NCI-H345 (cell line): ENCODE measurements at places on chromosomes 4 and X.

DNA sequence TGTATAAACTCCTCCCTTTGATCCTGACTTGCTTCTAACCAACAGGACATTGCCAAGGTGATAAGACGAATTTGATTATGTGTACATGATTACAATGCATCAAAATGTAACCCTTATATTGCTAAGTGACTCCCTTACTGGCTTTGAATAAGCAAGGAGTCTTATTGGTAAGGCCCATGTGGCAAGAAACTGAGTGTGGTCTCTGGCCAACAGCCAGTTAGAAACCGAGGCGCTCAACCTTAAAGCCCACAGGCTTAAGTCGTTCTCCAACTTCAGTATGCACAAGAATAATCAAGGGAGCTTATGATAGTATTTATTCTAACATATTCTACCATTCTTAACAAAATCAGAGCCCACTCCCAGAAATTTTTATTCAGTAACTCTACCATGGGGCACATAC lies 374.2 kb upstream of the F9 start:
- no peak for DNase-seq

DNA sequence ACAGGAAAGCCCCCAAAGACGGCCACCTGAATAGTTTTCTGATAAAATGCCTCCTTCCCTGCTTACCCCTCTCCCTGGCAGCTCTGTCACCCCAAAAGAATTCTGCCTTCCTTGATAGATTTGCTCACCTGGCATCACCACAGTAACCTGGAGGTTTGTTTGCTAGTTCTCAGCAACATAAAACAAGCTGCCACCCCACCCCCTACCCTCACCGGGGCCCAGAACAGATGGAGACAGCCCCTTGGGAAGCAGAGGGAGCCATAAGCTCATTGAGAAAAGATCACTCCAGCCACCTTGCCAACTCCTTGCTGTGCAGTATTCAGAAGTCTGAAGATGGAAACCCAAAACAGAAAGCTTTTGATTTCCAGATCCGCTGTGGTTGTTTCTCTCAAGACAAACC lies 108.6 kb downstream of the DHX15 start:
- no peak for DNase-seq

- DNase-seq = no peak
Measured at GRCh38 chrX:522456-522855, 108.1 kb upstream of the SHOX start.

GRCh38 chr4:1855333-1856070 lies 454 bp downstream of the LETM1 start:
- DNase-seq = peak; percentile 4

DNA sequence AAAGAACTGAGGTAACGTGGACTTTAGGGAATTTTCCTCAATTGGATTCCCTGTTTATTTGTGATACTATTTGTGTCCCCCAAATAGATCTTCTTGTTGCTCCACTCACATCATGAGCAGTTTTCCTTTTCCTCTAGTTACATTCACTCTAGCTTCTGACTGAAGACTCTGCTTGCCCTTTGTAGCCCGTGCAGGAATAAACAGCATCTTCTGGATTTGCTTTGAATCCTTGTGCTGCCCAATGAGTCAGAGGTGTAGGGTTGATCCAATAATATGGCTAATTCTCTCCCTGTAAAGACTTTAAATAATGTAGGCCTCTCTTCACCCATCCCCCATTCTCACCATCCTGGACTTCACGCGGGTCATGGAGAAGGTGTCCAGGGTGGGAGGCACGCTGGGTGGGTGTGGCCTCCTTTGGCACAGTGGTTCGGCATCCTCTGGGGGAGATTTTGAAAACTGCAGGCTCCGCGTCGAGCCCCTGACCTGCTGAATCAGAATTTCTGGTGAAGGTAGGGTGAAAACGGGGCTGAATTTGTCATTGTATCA lies 9.0 kb downstream of the HAND2 start:
- no peak for DNase-seq

DNA sequence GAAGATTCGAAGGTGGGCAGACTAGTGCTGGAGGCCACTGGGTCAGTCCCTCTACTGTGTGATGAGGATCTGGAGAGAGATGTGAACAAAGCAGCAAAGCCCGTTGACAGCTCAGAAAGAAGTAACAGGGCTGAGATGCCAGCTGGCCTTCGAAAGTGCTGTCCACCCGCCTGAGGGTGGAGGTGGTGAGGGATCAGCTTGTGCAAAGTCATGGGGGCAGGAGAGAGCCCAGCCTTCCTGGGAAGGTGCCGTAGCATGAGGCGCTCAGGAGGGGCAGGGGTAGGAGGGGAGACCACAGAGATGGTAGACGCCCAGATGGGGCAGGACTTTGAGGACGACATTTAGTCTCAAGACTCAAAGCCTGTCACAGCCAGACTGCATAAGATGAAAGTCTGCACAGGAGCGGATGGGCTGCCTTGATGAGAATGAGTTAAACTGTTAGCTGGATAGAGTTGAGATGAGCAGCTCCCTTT lies 19.7 kb downstream of the TBC1D14 start:
- DNase-seq = no peak

DNA sequence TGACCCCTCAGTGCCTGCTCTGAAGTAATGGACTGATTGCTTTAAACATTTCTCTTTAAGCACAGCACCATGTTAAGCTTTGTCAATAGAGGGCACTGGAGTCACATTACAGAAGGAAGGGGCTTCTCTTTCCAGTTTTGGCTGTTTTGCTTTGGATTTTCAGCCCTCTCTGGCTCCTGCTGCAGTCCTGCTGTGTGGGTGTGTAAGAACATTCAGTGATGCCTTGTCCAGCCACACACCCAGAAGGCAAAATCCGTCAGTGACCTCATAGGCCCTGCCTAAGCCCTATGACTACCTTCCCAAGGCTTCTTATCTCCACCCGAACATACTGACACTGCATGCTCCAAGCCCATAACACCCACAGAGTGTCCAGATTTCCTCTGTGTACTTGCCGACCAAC lies 215.3 kb upstream of the CTSO start:
- DNase-seq = no peak

DNA sequence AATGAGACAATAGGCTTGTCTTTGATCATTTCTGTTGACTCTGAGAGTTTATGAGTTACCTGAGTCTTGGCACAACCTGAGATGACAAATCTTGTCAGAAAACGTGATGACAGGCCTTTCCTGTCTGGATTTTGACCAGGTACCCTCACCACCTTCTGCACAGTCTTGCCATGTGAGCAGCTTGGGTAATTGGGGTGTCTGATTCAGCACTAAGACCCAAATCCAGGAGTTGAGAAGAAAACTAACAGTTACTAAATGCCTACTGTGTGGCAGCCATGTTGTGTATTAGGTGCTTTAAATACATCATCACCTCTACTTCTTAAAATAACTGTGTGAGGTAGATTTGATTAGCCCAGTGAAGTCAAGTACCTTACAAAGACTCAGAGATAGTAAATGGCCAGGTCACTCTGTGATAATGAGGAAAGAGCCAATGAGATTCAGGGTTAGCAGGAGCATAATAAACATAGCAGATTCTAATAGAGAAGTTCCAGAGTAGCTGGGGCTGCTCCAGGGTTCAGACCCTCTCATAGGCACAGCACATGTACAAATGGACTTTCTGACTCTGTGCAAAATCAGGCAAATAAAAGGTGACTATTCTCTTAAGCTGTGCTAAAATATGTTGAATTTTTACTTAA lies 2.8 kb downstream of the EREG start:
- no peak for DNase-seq

DNA sequence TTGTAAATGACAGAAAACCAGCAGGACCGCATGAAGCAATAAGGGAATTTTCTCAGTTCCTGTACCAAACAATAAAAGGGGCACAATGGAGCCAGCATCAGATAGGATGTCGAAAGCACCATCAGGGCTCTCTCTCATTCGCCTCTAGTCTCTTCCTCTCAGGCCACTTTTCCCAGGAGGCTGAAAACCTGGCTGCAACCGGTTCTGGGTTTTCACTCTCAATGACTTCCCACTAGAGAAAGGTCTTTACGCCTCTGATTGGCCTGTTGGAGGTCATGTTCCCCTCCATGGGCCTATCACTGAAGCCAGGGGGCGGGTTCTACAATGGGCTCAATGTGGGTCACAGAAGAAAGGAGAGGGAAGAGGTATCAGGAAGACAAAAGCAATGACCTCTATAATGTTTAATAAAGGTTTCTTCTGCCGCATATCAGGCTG lies 29.3 kb downstream of the ZNF827 start:
- DNase-seq = no peak

DNA sequence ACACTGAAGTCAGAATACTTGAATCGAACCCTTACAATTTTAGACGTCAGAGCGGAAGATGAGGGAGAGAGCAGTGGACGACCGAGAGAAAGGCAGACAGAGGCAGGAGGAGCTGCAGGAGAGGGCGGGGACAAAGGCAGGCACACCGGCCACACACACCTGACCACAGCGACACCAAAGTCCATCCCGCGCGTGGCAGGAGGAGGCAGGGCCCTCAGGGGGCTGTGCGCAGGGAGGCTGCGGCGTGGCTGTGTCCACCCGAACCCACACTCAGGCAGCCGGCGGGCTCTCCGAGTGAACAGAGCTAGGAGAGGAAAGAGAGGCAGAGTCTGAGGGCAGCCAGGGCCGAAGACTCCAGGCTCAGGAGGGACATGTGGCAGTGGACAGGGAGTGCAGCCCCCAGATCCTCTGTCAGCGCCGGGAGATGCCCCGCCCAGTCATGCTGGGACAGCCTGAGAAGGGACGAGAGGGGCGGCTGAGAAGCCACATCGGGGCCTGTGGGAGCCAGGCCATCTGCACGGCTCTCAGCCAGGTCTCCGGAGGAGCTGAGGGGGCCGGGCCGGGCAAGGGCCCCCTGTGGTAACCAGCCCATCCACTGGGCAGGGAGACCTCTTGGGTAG lies 20.1 kb downstream of the GAK start:
- DNase-seq = no peak

- DNase-seq = no peak
Measured at GRCh38 chr4:612749-613125, 12.6 kb upstream of the PDE6B start.

DNA sequence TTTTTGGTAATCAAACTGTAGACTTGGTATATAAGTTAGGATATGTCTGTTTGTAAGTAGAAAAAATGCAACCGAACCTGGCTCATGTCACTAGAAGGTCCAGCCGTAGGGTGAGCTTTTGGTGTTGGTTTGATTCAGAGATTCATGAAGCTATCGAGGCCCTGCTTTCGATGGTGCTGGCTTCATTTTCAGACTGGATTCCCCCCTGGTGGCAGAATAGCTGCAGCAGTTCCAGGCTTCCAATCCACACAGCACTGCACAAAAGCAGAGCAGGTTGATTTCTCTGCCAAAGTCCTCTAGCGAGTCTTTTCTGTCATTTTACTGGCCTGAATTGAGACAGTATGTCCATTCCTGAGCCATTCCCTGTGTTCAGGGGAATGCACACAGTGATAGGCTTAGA lies 33.1 kb downstream of the PDK3 start:
- no peak for DNase-seq

DNA sequence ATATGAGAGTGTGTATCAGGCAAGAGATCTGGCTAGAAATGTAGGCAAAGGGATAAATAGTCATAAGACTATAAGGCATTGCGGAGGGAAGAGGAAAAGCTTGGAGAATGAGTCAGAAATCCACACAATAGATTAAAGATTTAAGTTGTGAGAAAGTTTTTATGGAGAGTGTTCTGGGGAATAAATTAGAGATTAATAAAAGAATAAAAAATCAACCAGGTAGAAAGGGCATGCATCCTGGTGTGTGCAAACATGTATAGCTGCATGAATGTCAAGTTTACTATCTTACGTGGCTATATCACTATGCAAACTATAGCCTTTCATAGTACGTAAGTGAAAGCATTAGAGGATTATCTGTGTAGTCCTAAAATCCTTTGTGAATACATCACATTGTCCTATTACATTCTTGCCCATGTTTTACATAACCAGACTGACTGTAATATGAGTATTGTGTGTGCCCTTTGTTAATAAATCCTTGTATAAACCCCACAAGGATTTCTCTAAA lies 36.9 kb downstream of the SNCA start:
- DNase-seq = no peak

DNA sequence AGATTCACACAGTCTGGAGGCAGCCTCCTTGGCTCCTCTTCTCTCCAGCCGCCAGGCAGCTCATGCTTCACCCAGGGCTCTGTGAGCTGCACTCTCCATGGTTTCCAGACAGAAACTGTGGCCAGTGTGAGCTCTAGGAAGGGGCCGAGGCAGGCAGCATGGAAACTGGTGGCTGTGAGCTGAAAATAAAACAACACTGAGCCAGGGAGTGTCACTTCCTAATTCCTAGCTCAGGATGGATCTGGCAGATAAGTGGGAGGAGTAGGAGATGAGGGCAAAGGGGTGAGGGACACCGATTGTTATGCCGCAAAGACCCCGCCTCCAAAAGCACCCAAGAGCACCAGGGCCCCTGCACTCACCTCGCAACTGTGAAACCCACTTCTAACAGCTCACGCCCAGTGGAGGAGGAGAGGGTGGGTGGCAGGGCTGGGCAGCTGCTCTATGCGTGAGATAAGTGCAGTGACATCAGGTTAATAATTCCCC lies 69.8 kb downstream of the FHDC1 start:
- no peak for DNase-seq

GRCh38 chr4:184476695-184477094 lies 2.3 kb upstream of the IRF2 start:
- no peak for DNase-seq

GRCh38 chrX:145910017-145910416 lies 92.4 kb downstream of the SLITRK2 start:
- DNase-seq = no peak

DNA sequence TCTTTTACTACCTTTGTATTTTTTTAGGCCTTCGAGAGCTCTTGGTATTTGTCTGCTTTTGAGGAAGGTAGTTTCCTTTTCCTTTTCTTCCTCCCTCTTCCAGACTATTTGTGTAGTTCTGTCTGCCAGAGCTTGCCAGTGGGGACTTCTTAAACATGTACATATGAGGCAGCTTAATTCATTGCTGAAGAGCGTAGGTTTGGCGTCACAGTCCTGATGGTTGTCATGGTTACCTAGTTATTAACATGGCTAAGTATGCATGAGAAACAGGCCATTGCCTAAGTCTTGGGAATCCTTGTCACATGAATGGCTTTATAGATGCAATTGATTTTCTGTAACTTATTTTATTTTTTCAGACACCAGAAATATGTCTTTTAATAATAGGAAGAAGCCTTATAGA lies 48.5 kb upstream of the ARMCX2 start:
- DNase-seq = no peak

GRCh38 chr4:74431113-74431826 lies 13.7 kb upstream of the AREG start:
- no peak for DNase-seq

DNA sequence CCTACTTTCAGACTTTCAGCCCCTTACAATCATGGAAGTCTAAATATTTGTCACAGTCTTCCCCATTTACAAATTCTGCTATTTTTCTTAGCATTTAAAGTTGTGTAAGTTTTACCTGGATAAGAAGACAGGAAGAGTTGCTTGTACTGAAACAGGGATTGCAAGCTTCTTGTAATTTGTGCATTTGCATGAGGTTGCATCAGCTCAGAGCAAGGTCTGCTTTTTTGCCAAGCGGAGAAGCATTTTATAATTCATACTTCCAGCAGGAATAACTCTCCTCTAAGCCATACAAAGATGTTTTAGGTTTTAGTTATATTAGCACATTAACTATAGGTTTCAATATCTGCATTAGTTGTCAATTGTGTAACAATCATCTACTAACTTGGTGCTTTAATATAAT lies 922.0 kb upstream of the PABPC4L start:
- DNase-seq = no peak

- no peak for DNase-seq
Measured at GRCh38 chr4:4260185-4260751, 12.2 kb upstream of the TMEM128 start.
